ENCODE measurements at places on chromosomes 6 and 20.

DNA sequence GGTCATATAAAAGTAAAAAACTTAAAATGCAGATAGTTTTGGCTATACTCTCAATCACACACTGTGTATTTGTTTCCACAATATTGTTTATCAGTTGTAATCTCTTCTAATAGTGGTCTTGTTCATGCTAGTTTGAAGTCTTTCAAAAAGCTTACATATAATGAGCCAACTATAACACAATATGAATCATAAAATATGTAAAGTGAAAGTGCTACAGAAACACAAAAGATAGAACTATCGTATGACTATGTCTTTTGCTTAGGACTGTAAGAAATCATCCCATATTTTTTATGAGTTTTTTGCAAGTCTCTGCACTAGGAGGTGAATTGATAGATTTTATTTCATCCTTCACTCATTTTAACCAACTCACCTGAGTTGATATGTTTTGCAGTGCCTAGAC lies 136.0 kb downstream of the MMUT start:
- no peak for DNase-seq

- DNase-seq: peak; percentile 46
Measured at GRCh38 chr6:127198549-127198948, 68.1 kb upstream of the RNF146 start.

DNA sequence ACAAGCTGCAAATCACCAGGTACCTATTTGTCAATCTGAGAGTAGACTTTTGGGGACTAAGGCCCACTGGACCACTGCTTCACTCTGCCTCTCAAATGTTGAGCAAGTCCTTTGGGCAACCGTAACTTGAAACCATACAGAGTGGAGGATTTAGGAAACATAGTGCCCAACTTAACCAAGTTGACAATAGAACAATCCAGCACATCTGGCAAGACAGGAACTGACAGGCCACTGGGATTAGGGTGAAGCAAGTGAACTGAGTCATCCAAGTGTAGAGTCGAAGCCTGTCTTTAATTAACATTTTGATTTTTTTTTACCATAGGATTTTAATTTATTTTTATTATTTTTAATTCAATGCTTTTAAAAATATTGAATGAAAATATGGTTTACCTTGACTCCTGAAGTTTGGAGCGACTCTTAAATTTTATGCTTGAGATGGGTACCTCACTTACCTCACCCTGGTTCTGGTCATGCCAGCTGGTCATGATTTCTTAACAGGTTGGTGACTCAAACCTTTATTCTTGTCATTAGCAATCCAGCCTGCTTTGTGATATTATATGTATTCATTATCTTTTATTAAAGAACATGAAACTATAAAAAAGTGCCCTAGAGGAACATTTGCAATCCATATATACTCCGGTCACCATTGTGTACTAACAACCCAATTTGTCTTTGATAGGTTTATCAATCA lies 312.1 kb upstream of the DEFB112 start:
- no peak for DNase-seq

DNA sequence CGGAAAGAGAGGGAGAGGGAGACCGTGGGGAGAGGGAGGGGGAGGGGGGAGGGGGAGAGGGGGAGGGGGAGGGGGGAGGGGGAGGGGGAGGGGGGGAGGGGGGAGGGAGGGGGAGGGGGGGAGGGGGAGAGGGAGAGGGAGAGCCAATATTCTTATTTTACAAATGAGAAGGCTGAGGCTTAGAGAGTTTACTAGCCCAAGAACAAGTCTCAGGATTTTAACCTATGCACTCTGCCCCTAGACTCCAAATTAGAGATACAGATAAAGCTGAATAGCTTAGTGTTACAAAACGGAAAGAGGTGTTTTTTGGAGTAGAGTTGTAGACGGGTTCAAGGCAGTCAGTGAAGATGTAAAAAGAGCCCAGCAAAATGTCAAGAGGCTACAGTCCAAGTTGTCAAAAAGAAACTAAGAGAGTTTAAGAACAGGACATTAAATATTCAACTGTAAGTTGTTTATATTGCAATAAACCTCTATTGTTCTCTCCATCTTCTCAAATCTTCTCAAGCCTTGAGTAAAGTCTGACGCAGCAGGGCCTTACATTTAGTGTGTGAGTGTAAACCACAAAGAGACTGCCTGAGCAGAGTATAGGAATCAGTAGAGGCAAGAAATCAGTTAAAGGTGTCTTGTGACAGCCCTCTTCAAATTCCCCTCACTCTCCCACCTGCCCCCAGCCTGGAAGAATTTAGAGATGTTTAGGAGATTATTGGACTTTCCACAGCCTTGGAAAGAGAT lies 34.9 kb upstream of the AKIRIN2 start:
- no peak for DNase-seq

GRCh38 chr20:13684566-13685222 lies 46.0 kb upstream of the TASP1 start:
- DNase-seq: no peak

- DNase-seq: no peak
Measured at GRCh38 chr6:144893680-144894151, 608.6 kb downstream of the UTRN start.

- no peak for DNase-seq
Measured at GRCh38 chr20:40714109-40714508, 25.1 kb upstream of the MAFB start.

All from muscle of leg (tissue), 16 donors.